Muscle of leg (tissue), 16 donors: ENCODE measurements at places on chromosomes 5 and 9.

GRCh38 chr9:72680593-72681282 lies 159.3 kb downstream of the TMC1 start:
- DNase-seq: no peak

GRCh38 chr5:159899067-159900049 lies 16.9 kb upstream of the ADRA1B start:
- DNase-seq: no peak

DNA sequence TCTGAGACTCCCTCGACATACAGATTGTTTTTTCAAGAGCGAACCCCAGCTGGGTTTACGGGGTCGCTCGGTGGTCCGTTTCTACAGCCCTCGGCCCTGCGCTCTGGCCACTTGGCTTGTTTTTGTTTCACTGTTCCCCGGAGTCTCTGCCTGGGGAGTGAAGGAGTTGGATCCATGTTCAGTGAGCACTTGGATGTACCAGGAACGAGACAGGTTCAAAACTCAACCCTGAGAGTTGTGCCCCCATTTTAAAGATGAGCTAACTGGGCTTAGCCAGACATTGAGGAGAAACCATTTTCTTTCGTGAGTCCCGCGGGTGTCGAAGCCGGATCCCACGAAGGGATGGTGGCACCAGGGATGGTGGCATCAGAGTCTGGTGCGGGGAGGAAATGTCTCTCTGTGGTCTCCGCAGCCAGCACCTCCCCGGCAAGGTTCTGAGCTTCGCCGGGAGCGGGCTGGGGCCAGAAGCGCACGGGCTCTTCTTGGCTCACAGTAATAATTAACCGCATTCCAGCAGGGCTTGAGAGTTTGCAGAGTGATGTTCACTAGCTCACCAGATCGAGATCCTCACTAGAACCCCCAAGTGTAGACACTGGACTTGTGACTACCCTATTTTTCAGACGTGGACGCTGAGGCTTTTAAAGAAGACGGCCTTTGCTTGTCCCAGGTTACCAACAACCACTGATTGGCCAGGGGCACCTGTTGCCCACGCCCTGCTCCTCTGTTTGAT lies 1.0 kb downstream of the MSX2 start:
- DNase-seq: no peak

DNA sequence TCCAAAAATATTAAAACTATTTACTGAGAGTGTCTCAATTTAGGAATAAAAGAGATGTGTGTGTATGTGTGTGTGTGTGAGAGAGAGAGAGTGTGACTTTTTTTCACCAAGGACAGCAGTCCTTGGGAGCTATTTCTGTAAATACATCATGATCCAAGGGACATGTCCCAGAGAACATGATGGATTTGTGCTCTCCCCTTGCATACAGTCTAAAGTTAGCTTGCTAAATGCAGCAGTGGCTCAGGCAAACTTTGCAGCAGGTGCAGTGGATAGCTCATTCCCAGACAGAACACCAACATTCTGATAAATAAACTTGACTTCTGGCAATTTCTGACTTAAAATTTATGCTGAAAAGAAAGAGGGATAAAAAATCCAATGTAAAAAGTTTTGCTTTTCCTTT lies 55.4 kb upstream of the SGCD start:
- peak; percentile 63 for DNase-seq
